ENCODE measurements at places on chromosomes 2 and 18. TPM values are rescaled to one million over a fixed set of nuclear protein-coding genes. Genes with fewer than 3 reads are reported as not detected.

Gene BMP10
- not detected for total RNA-seq

Gene SH3BP4
- total RNA-seq: 28.1 TPM

Gene REG3G
- total RNA-seq: not detected

Gene PSD4
- total RNA-seq: 0.30 TPM

Gene PLGLB1
- not detected for total RNA-seq

Gene ALK
- not detected for total RNA-seq

Gene FSIP2
- 0.30 TPM for total RNA-seq

Gene PLGLB2
- total RNA-seq: 0.32 TPM

Gene MDH1B
- under 0.01 TPM for total RNA-seq

Gene TUBB8B
- not detected for total RNA-seq

Gene NEU2
- not detected for total RNA-seq

Gene LBX2
- 1.6 TPM for total RNA-seq

Gene SEPTIN10
- 93.5 TPM for total RNA-seq

Gene ANKRD62
- total RNA-seq: not detected

Gene C2orf42
- total RNA-seq: 11.0 TPM

Gene CRYGD
- total RNA-seq: not detected

Gene SERPINB13
- total RNA-seq: not detected

Gene APCDD1
- total RNA-seq: not detected

Gene NETO1
- total RNA-seq: not detected

Gene MAIP1
- 28.9 TPM for total RNA-seq

Data from epithelial cell of umbilical artery (primary cell).